ENCODE measurements at places on chromosomes 2 and 18.

- peak; percentile 62 for DNase-seq
Observed at GRCh38 chr2:209334188-209335017, 89.4 kb upstream of the MAP2 start.

DNA sequence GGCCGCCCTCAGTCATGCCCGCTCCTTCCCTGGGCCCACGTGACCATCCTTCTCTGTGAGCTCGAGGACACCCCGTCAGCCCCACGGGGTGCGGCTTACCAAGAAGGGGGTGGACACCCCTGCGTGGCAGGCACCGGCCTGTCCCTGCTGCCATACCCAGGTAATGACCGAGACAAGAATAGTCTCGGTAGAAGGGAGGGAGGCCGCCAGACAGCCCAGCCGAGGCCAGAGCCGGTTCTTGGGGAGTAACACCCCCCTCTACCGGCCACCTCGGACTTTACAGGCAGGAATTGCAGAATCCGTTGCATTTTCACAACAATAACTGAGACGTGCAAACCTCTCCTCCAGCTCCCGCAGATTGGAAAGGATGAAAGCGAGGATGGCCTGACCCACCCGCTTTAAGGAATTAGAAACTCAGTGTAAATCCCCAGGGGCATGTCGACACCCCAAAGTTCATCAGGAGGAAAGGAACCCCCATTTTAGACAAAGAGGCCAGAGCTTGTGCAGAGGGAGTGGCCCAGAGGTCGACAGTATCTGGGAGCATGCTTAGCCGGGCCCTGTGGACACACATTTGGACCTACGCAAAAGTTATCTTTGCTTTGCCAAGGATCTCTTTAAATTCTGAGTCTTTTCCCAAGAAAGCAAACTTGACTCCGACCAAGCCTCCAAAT is 60.1 kb upstream of the GLI2 start:
- peak; percentile 43 for DNase-seq

GRCh38 chr2:109223490-109223889 is 94.5 kb downstream of the SH3RF3 start:
- no peak for DNase-seq

DNA sequence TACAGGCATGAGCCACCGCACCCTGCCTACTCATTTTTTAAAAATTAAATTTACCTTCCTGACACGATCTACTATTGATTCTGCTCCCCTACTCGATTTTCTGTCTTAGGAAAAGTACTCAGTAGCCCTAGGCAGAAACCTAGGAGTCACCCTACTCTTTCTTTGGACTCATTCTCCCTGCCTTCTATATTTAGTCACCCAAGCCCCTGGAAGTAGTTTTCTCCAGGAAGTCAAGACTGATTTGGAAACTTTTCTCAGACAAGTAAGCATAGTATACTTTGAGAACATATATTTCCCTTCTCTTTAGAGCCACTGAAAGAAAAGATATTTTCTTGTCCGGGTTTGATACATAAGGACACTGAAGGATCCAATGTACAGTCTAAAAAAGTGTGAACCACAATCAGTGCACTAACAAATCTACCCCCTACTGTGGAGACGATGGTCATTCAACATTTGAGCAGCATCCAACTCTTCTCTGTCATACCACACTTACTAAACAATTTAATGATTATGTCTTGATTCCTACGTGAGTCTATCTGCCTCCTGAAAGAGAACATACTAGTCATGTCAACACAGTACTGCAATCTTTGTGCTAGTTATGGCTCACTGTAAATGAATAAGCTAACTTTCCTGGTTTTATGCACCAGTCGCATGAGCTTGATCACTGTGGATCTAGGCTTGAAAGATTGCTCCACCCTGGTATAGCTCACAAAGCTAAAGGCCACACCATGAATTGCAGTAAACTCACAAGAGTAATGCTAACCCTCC is 19.8 kb downstream of the YWHAQ start:
- no peak for DNase-seq

DNA sequence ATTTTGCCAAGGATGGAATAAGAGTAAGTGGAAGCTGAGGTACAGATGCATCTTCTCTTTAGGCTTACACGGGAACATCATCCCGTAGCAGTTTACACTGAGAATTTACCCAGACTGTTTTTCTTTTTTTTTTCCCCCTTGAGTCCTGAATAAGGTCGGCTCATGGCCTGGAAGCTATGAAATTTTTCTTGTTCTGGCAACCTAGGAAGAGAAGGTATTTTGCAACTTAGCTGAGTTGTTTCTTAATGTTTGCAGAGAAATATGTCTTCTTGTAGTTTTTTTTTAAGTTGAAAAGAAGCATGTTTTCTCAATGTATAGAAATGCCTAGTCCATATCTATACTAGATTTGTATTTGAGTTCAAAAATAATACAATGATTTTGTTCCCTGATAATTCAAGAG is 712.5 kb downstream of the TDRD15 start:
- no peak for DNase-seq

- DNase-seq: no peak
Observed at GRCh38 chr2:18630101-18630500, 40.7 kb upstream of the NT5C1B start.

- DNase-seq: no peak
Observed at GRCh38 chr18:52183107-52183506, 156.9 kb upstream of the DCC start.

- DNase-seq: peak; percentile 72
Observed at GRCh38 chr2:9473985-9474360, 378 bp upstream of the IAH1 start.

DNA sequence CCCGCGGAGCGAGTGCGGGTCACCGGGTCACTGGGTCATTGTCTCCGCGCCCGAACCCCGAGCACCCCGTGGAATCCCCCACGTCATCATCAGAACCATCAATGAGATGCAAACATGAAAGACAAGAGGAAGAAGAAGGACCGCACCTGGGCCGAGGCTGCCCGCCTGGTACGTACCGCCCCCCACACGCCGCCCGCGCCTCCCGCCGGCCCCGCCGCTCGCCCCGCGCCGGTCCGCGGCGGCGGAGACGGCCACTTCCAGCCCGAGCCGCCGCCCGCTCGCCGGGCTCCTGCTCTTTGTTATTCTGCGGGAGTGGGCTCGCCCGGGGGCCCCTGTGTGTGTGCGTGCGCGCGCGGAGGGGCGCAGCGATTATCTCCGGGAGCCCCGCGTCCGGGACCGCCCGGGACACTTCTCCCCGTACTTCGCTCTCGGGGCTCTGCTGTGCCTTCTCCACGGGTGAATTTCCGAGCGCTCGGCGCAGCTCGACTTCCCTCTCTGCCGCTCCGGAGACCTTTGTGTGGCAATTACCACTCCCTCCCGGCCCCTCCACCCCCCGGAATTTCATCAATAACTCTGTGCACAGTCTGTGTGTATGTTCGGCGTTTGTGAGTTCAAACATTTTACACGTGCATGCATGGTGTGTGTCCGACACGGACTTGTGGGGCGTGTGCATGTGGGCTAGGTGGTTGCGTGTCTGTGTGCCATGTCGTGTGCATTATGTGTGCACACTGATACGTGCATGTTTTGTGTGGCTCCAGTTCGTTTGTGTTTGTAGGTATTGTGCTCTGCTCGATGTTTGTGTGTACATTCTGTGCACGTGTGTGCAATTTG is 714 bp downstream of the ASXL3 start:
- DNase-seq: no peak

- DNase-seq: no peak
Observed at GRCh38 chr2:2597712-2598111, 266.6 kb upstream of the MYT1L start.

DNA sequence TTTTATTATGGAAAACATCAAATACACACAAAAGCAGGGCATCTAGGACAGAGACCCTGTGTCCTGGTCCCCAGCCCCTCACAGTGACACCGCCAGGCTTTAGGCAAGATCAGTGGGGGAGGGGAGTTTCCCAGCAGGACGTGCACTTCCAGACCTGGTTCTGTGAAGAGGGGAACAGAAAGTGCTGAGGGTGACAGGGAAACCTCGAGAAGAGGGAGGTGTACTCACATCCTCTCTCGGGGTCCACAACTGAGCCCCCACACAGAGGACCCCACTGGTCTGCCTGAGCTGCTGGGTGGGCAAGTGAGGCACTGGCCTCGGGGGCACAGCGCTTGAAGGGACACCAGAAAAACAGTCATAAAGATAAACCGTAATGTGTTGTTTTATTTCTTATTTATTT is 4.4 kb upstream of the GPR35 start:
- peak; percentile 42 for DNase-seq

DNA sequence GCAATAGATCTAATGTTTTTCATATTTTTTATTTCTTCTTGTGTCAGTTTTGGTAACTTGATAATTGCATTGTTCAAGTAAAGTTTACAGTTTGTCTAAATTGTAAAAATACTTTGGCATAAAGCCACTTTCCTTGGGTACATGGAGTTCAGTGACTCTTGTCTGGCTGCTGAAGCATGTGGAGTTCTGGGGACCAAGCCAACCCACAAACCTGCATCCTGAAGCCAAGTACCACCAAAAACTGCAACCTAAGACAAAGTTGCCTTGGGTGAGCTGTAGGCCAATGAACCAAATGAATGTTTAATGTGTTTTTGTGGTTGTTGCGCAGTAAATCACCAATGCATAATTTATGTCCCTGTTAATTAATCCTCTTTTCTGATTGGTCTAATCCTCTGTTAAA is 872.6 kb downstream of the BCL11A start:
- no peak for DNase-seq

- DNase-seq: no peak
Observed at GRCh38 chr18:3405713-3406112, 44.3 kb upstream of the TGIF1 start.

GRCh38 chr2:34604164-34604563 is 1005.1 kb upstream of the FAM98A start:
- no peak for DNase-seq

DNA sequence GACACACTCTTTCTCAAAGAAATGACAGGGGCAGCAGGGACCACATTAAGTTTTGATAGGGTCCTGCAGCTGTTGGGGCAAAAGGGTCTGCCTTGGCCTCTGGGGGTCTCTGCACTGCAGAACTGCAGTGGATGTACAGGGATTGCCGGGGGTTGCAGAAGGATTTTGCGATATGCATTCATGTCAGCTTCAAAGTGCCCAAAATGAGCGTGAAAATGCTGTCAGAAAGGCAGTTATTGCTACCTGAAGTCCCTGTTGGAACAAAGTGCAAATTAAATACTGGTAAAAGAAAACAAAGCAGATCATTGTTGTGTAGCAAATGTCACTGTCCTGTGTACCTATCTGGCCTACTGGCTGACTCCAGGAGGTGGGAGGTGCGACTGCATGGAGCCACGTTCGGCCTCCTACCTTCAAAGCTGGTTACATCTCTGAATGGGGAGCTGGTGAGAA is 78.8 kb upstream of the MAP4K3 start:
- no peak for DNase-seq

DNA sequence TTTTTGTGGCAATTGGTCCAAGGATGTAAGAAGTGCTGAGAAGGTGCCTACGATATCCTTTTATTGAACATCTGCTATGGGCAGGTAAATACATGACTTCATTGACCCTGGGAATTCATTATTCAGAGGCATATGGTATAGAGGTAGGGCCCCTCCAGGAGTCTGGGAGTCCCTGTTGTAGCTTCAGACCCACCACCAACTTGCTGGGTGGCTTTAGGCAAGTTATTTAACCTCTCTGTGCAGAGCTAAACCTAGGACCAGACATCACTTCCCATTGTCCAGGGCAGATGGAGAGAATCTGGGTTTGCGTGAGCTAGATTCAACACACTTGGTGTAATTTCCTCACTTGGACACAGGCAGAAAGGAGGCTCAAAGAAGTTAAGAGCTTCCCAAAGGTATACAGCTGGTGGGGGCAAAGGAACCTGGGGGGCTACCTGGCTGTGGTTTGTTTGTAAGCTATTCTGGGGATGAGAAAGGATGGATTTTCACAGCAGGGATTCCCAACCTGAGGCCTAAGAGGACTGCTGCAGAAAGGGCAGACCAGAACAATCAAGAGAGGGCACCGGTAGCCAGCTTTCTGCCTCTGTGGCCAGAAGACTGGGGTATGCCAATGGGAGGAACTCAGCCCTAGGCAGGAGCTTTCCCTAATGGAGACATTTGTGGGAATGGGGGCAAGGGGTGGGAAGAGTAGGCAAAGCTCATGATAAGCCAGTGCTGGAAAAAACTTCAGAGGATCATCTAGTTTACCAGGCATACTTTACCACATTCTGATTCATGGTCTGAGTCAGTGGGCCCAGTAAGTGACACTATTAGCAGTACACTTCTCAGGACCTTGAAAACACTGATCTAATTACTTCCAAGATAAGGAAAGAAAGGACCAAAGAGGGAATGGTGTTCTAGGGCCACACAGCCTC is 102.7 kb upstream of the SMAD2 start:
- no peak for DNase-seq

DNA sequence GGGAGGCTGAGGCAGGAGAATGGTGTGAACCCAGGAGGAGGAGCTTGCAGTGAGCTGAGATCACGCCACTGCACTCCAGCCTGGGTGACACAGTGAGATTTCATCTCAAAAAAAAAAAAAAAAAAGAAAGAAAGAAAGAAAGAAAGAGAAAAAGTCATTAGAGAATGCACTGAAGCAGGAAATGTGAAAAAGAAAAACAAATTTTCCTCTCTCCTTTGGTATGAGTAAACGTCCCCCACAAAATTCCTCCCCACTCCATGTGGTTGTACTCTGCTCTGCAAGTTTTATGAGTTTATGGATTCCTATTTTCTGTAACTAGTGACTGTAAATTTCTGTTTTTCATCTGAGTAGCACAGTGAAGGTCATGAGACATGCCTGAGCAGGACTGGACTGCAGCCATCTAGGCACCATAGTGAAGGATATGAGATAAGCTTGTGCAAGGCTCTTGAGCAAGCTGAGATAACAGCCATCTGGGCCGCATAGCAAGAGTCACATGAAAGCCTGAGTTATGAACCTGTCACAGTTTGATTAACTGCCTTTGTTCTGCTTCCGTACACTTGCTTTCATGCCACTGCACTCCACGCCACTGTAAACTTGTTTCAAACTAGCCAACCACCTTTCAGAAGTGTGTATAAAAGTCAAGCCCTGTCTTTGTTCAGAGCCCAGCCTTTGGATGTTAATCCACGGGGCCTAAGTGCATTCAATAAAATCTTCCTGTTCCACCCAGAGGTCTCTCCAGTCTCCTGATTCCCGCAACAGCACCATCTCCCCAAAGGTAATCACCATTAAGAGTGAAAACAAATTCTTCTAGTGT is 50.2 kb downstream of the SKA1 start:
- DNase-seq: no peak

- no peak for DNase-seq
Observed at GRCh38 chr2:133765658-133766057, 197.4 kb upstream of the NCKAP5 start.
